H4 (cell line): ENCODE measurements at places on chromosomes 2 and 18. TPM values are rescaled to one million over a fixed set of nuclear protein-coding genes. Genes with fewer than 3 reads are reported as not detected.

TCF7L1 gene
- 0.17 TPM in 1 of 2 replicates, not detected in the other for total RNA-seq

DNA sequence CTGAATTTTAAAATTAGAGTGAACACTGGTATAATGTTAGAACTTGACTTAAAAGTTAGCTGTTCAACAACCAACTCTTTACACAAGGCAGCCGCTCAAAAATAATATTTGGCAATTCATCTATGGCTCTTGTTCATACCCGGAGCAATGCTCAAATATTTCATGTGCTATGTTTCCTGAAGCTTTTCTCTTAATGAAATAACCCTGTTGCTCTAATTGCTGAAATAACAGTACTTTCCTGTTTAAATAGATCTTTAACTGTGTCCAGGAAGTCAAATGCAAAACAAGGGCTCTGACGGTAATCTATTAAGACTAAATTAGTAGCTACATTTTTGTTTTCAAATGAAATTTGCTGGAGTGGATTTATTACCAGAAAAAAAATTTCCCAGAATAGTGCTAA lies 33.7 kb downstream of the RFTN2 start:
- no peak for DNase-seq

- DNase-seq = no peak
Observed at GRCh38 chr2:84029903-84030575, 429.0 kb downstream of the SUCLG1 start.

DNA sequence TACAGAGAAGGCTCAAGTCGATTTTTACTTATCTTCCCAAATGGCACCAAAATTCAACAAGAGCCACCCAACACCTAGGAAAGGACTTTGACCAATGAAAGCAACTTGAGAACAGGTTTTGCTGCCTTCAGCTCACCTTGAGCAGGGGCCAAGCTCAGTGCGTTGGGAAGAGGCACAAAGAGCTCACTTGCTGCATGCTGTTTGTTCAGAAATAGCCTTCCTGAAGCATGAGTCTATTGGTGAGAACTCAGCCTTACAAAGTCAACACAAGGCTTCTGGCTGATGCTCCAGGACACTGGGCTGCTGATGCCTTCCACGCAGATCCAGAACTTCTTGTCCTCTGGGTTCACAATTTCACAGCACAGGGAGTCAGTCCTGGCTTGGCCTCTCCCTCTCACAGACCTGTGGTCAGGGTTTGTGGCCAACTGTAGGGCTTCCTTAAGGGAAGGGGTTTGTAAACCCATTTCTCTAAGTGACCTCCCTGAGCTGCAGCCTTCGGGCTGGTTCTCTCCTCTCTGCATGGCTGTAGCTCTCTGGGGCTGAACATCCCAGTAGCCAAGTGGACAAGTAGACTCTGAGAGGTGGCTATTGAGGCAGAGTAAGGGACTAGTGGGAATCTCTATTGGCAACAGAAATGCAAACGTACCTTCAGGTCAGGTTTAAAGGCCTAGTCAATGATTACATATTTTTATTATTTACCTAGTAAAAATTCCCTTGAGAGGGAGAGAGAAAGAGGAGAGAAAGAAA lies 124.7 kb upstream of the GATA6 start:
- no peak for DNase-seq

GRCh38 chr18:76564117-76564516 lies 69.1 kb upstream of the ZNF516 start:
- peak; percentile 31 for DNase-seq
